ENCODE measurements at places on chromosomes 4 and X. TPM values are rescaled to one million over a fixed set of nuclear protein-coding genes. Genes with fewer than 3 reads are reported as not detected.
A peak's percentile ranks its signal among the peaks of the same experiment; 100 is the strongest.

NMU gene
- total RNA-seq = not detected

TLR3 gene
- 4.2 TPM for total RNA-seq

ZBTB33 gene
- total RNA-seq = 6.9 TPM

GRCh38 chrX:111354496-111354895 lies 57.5 kb downstream of the DCX start:
- no peak overlapping the region for H3K27ac ChIP-seq
- H3K36me3 ChIP-seq = no peaks in the 10 kb centered on the region
- no peaks in the 10 kb centered on the region for H3K4me1 ChIP-seq
- no peaks in the 10 kb centered on the region for H3K27me3 ChIP-seq

GRCh38 chr4:6362243-6362885 lies 92.7 kb downstream of the WFS1 start:
- H3K27me3 ChIP-seq = no peaks in the 10 kb centered on the region
- H3K27ac ChIP-seq = no peak overlapping the region
- no peak overlapping the region for H3K4me3 ChIP-seq
- H3K4me1 ChIP-seq = no peaks in the 10 kb centered on the region

DNA sequence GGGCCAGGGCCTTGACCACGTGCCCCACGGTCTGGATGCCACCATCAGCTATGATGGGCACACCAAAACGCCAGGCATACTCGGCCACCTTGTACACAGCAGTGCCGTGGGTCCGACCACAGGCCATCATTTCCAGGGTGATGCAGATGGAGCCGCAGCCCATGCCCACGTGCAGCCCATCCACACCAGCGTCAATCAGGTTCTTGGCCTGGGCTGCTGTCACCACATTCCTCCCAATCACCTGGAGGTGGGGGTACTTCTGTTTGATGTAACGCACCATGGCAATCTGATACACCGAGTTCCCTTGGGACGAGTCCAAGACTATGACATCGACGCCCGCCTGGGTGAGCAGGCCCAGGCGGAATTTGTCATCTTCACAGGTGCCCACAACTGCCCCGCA lies 221.2 kb upstream of the ATP6AP2 start:
- no peaks in the 10 kb centered on the region for H3K4me1 ChIP-seq
- no peak overlapping the region for H3K4me3 ChIP-seq
- H3K27me3 ChIP-seq = no peaks in the 10 kb centered on the region

- no peak overlapping the region for H3K27ac ChIP-seq
- H3K4me1 ChIP-seq = peaks cover 6% of the 10 kb centered on the region
- no peak for DNase-seq
- H3K36me3 ChIP-seq = no peaks in the 10 kb centered on the region
- no peaks in the 10 kb centered on the region for H3K27me3 ChIP-seq
These were observed 136.2 kb downstream of the ELOVL6 start for GRCh38 chr4:110062166-110062565.

AWAT1 gene
- not detected for total RNA-seq

PPP2R2C gene
- 0.78 TPM for total RNA-seq

- no peak overlapping the region for H3K27ac ChIP-seq
- peaks cover 10% of the 10 kb centered on the region for H3K4me1 ChIP-seq
- peak; percentile 4 for DNase-seq
- no peaks in the 10 kb centered on the region for H3K36me3 ChIP-seq
- H3K27me3 ChIP-seq = no peaks in the 10 kb centered on the region
These were observed 90.6 kb downstream of the LRP2BP start for GRCh38 chr4:185304944-185305690.

- no peak overlapping the region for H3K27ac ChIP-seq
- H3K4me1 ChIP-seq = no peaks in the 10 kb centered on the region
- no peak for DNase-seq
These were observed 5.0 kb downstream of the TRIM75 start for GRCh38 chr4:165058666-165059065.

DNA sequence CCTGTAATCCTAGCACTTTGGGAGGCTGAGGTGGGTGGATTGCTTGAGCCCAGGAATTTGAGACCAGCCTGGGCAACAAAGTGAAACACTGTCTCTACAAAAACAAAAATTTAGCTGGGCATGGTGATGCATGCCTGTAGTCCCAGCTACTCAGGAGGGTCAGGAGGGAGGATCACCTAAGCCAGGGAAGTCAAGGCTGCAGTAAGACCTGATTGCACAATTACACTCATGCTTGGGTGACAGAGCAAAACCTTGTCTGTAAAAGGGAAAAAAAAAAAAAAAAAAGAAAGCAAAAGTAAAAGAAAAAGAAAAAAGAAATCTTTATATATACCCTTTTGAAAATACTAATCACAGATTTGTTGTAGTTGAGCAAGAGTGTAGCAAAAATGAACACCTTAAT lies 801.0 kb upstream of the IGFBP7 start:
- H3K27ac ChIP-seq = no peak overlapping the region
- no peak overlapping the region for H3K4me3 ChIP-seq
- no peaks in the 10 kb centered on the region for H3K36me3 ChIP-seq
- H3K27me3 ChIP-seq = no peaks in the 10 kb centered on the region

GRCh38 chr4:85703096-85703495 lies 228.1 kb downstream of the ARHGAP24 start:
- no peaks in the 10 kb centered on the region for H3K27me3 ChIP-seq
- no peaks in the 10 kb centered on the region for H3K36me3 ChIP-seq
- H3K4me1 ChIP-seq = peaks cover 3% of the 10 kb centered on the region
- H3K27ac ChIP-seq = no peak overlapping the region
- no peak overlapping the region for H3K4me3 ChIP-seq
- DNase-seq = no peak

PABPC4L gene
- 0.33 TPM for total RNA-seq

DGKK gene
- not detected for total RNA-seq

GRCh38 chr4:123649645-123650391 lies 253.2 kb downstream of the SPRY1 start:
- no peaks in the 10 kb centered on the region for H3K27me3 ChIP-seq
- peak; percentile 80 for DNase-seq
- H3K4me1 ChIP-seq = peaks cover 39% of the 10 kb centered on the region
- H3K27ac ChIP-seq = peak overlapping the region; percentile 85
- no peaks in the 10 kb centered on the region for H3K36me3 ChIP-seq
- H3K4me3 ChIP-seq = no peak overlapping the region

DNA sequence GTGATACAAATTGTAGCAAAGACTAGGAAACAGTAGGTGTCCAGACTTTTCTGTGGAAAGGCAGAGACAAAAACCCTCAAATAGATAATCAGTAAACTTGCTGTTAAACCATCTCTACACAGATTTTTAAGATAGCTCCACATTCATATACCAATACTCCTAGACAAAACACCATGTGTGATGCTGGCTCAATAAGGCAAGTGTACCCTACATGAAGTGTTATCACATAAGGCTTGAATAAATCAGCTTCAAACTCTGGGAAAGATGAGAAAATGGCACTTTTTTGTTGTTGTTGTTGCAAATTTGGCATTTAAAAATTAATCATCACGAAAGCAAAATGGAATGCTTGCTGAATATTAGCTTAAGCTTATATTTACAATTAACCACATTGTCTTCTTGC lies 45.1 kb downstream of the DRD5 start:
- H3K4me3 ChIP-seq = no peak overlapping the region
- no peak overlapping the region for H3K27ac ChIP-seq
- H3K36me3 ChIP-seq = no peaks in the 10 kb centered on the region
- DNase-seq = no peak
- no peaks in the 10 kb centered on the region for H3K4me1 ChIP-seq

- DNase-seq = no peak
- H3K27me3 ChIP-seq = no peaks in the 10 kb centered on the region
- H3K36me3 ChIP-seq = no peaks in the 10 kb centered on the region
- no peak overlapping the region for H3K27ac ChIP-seq
- H3K4me1 ChIP-seq = no peaks in the 10 kb centered on the region
These were observed 182.3 kb downstream of the INPP4B start for GRCh38 chr4:142663828-142664227.

DNA sequence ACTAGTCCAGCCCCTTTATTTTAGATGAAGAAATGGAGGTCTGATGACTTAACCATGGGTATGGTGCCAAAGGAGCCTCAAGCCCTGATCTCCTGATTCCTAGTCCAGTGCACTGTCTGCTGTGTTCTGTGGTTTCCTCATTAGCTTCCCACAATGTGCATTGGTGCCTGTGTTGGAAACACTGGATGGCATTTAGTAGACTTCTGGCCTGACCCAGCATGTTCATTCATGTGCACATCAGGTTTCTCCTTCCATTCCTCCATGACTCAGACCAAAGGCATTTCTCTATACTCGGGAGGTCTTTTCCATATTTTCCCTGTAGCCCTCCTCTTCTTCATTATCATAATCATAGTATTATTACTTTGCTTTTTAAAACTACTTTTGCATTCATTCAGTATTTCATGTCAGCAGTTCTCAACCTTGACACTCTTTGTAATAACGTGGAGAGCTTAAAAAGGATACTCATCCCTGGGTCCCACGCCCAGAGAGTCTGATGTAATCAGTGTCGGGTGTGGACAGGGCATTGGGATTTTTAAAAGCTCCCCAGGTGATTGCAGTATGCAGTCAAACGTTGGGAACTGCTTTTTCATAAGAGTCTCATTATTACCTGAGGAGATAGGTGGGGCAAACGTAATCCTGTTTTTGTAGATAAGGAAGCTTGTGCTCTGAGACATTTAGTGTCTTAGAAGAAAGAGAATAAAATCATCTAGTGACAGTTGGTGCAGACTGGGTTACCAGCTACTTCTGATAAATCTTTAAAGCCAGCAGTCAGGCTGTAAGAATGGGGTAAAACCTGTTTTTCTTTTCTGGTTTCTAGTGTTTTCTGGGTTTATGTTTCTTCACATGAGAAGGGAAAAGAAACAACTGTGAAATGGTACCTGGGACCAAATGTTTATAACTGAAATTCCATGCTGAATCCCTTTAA lies 40.9 kb upstream of the XK start:
- H3K4me1 ChIP-seq = no peaks in the 10 kb centered on the region
- no peak for DNase-seq
- H3K27ac ChIP-seq = no peak overlapping the region
- no peaks in the 10 kb centered on the region for H3K36me3 ChIP-seq
- no peak overlapping the region for H3K4me3 ChIP-seq

NUDT6 gene
- total RNA-seq = 6.2 TPM

GRCh38 chr4:147339100-147339499 lies 141.8 kb upstream of the EDNRA start:
- DNase-seq = no peak
- H3K36me3 ChIP-seq = no peaks in the 10 kb centered on the region
- H3K27me3 ChIP-seq = no peaks in the 10 kb centered on the region
- H3K27ac ChIP-seq = no peak overlapping the region

- H3K36me3 ChIP-seq = no peaks in the 10 kb centered on the region
- H3K27me3 ChIP-seq = no peaks in the 10 kb centered on the region
- no peak overlapping the region for H3K4me3 ChIP-seq
- no peak overlapping the region for H3K27ac ChIP-seq
These were observed 164.3 kb downstream of the ENOX2 start for GRCh38 chrX:130738638-130739195.

GYPA gene
- not detected for total RNA-seq

DNA sequence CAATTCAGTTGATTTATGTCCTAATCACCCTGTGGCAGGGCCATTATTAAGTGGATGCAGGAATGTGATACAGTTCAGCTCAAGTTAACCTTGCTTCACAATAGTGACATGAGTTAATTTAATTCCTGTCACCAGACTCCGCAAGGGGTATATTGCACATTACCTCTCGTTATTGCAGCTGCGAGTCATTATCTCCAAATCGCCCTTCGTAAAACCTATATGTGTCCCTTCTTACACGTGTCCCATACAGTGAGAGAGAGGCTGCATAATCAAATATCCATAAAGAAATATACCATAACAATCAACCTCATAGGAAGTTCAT lies 369.9 kb upstream of the ANXA10 start:
- no peaks in the 10 kb centered on the region for H3K4me1 ChIP-seq
- H3K36me3 ChIP-seq = no peaks in the 10 kb centered on the region
- H3K27ac ChIP-seq = no peak overlapping the region

MORF4L2 gene
- 231 TPM for total RNA-seq

GRCh38 chr4:173170182-173170778 lies 1.7 kb downstream of the GALNT7 start:
- no peaks in the 10 kb centered on the region for H3K36me3 ChIP-seq
- H3K4me3 ChIP-seq = peak overlapping the region; percentile 59
- DNase-seq = no peak
- peak overlapping the region; percentile 92 for H3K27ac ChIP-seq
- H3K27me3 ChIP-seq = no peaks in the 10 kb centered on the region
- peaks cover 38% of the 10 kb centered on the region for H3K4me1 ChIP-seq

DNA sequence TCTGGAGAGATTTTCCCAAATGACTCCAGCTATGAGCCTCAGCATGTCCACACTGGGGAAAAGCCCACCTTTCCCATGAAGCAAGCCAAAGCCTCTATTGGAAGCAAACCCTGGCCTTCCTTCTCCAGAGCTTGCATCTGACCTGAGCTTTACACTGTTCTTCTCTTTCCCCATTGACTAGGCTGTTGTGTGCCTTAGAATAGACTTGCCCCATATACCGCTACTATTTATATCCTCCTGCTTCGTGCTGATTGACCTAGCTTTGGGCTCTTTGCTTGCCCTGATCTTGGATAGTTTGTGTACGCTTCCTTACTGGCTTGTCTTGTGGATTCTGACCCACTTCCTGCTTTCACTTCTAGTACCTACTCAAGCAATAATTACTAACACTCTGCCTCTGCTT lies 30.9 kb downstream of the FAM9B start:
- no peaks in the 10 kb centered on the region for H3K36me3 ChIP-seq
- no peak for DNase-seq
- no peak overlapping the region for H3K27ac ChIP-seq
- H3K4me1 ChIP-seq = no peaks in the 10 kb centered on the region

DNA sequence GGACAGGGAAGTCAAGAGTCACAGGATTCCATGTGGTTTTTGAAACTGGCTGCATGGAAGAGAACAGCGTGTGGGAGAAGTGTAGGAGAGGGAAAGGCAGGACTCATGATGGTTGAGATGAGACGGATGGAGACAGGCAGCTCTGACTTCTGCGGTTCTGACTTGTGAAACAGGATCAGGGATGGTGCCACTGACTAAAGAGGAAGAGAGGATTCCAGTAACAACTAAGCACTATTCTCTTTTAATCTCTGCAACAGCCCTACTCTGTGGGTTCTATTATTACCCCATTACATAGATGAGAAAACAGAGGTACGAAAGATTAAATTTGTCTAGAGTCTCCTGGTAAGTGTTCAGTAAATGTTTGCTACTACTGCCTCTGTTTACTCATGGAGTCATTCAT lies 156.3 kb downstream of the CBR4 start:
- H3K27me3 ChIP-seq = no peaks in the 10 kb centered on the region
- H3K4me3 ChIP-seq = no peak overlapping the region
- H3K4me1 ChIP-seq = no peaks in the 10 kb centered on the region
- H3K27ac ChIP-seq = no peak overlapping the region
- no peak for DNase-seq

DNA sequence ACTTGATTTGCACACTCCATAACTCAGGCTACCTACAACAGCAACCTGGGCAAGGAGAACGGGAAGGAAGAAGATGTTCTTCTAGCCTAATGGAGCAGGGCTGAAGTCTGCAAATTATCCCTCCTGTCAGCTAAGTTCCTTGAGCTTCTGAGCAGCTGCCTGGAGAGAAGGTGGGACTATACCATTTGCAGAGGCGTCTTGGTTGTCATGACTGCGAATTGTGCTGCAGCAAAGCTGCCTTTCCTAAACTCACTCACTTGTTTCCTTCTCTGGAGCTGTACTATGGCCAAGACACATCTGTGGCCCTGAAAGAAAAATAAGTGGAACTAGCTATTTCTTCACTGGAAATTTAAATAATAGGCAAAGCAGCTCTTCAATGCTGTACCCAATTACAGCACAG lies 682.4 kb upstream of the GRIA3 start:
- no peaks in the 10 kb centered on the region for H3K4me1 ChIP-seq
- DNase-seq = no peak
- H3K36me3 ChIP-seq = no peaks in the 10 kb centered on the region

TLR10 gene
- 0.26 TPM for total RNA-seq

SLC6A14 gene
- under 0.01 TPM for total RNA-seq

- no peak overlapping the region for H3K27ac ChIP-seq
- DNase-seq = no peak
- H3K27me3 ChIP-seq = no peaks in the 10 kb centered on the region
- no peak overlapping the region for H3K4me3 ChIP-seq
- no peaks in the 10 kb centered on the region for H3K4me1 ChIP-seq
These were observed 27.6 kb upstream of the DCHS2 start for GRCh38 chr4:154519214-154519613.

Data from body of pancreas (tissue), 4 donors.